Small intestine (tissue), 16 donors: ENCODE measurements at places on chromosomes 1 and 21. TPM values are rescaled to one million over a fixed set of nuclear protein-coding genes. Genes with fewer than 3 reads are reported as not detected.

- no peak for DNase-seq
- H3K27me3 ChIP-seq, result no peaks in the 10 kb centered on the region
- no peak overlapping the region for H3K27ac ChIP-seq
- H3K4me3 ChIP-seq, result no peak overlapping the region
- peaks cover 3% of the 10 kb centered on the region for H3K4me1 ChIP-seq
Measured at GRCh38 chr1:236397173-236397759, 3.2 kb downstream of the EDARADD start.

DNA sequence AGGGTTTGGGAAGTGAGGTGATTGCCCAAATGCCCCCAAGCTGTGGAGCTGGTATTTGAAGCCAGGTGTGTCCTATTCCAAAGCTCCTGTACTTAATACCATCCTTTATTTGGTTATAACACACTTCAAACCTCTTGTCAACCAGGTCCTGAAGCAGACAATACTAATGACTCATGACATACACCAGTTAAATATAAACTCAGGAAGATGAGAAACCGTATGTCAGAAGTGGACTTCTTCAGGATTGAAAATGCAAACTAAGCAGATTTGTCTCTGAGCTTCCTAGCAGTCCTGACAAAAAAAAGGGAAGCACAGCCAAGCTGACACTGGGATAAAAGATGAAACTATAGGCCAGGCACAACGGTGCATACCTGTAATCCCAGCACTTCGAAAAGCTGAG is 70.6 kb downstream of the ALPL start:
- no peak overlapping the region for H3K27ac ChIP-seq
- no peaks in the 10 kb centered on the region for H3K36me3 ChIP-seq
- peaks cover 2% of the 10 kb centered on the region for H3K4me1 ChIP-seq

Gene GJC2
- polyA plus RNA-seq, result 0.99 TPM

Gene CYP2J2
- polyA plus RNA-seq, result 24.2 TPM

- peaks cover 5% of the 10 kb centered on the region for H3K4me1 ChIP-seq
- no peak for DNase-seq
- H3K27me3 ChIP-seq, result no peaks in the 10 kb centered on the region
- H3K27ac ChIP-seq, result no peak overlapping the region
Measured at GRCh38 chr1:56446531-56447098, 132.7 kb downstream of the PLPP3 start.

GRCh38 chr21:35478161-35479064 is 429.3 kb upstream of the RUNX1 start:
- DNase-seq, result no peak
- H3K36me3 ChIP-seq, result no peaks in the 10 kb centered on the region
- no peak overlapping the region for H3K27ac ChIP-seq

Gene CACYBP
- 47.4 TPM for polyA plus RNA-seq

DNA sequence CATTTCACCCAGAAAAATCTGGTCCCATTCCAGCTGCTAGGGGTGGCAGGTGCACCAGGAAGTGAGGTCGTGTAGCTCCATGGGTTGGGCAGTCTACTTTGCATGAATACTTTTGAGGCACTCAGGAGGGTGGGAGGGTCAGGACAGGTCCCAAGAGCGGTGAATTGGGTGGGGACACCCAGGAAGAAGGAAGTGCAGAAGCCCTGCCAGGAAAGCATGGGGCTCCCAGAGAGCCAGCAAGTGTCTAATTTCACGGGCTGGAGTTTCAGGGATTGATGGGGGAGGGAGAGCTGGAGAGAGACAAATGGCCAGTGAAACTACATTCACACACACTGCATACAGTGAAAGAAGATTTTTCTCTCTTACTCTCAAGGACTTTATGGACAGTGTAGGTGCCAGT is 137.8 kb downstream of the GALNT2 start:
- H3K36me3 ChIP-seq, result no peaks in the 10 kb centered on the region
- no peaks in the 10 kb centered on the region for H3K4me1 ChIP-seq
- H3K4me3 ChIP-seq, result no peak overlapping the region

DNA sequence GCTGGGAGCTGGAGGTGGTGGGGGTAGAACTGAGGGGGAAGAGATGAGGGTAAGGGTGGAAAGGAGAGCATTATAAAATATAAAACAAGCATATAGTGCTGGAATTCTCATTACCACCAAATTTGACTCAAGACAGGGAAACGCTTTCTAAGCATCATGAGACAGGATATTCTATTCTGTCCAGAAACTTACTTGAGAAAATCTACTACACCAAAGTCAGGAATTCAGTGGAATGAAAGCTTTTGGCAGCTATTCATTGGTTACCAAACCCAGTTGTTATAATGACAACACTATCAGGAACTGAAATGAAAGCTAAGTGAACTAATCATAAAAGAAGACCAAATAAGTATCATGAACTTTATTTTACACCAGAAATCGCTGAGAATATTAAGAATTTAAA is 14.5 kb downstream of the AIDA start:
- H3K4me3 ChIP-seq, result no peak overlapping the region
- H3K36me3 ChIP-seq, result peaks cover 2% of the 10 kb centered on the region
- no peak for DNase-seq

DNA sequence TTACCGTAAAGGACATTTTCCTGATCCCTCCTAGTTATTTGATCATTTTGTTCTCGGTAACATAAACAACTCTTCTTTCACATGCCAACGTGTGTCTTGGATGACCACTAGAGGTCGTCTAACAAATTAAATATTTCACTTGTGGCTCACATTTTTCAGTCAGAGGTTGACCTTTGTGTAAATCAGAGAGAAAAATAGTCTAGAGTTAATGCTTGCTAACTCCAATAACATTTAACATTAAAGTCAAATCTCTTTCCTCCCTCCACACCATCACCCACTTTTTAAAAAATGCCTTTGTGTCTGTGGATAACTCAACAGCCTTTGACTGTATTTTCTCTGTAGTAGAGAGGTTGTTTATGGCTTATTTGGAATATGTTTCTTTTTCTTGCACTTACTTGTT is 220.5 kb upstream of the B3GALT2 start:
- H3K4me1 ChIP-seq, result peaks cover 15% of the 10 kb centered on the region
- H3K27ac ChIP-seq, result no peak overlapping the region
- DNase-seq, result peak; percentile 55
- H3K27me3 ChIP-seq, result no peaks in the 10 kb centered on the region
- H3K36me3 ChIP-seq, result no peaks in the 10 kb centered on the region

DNA sequence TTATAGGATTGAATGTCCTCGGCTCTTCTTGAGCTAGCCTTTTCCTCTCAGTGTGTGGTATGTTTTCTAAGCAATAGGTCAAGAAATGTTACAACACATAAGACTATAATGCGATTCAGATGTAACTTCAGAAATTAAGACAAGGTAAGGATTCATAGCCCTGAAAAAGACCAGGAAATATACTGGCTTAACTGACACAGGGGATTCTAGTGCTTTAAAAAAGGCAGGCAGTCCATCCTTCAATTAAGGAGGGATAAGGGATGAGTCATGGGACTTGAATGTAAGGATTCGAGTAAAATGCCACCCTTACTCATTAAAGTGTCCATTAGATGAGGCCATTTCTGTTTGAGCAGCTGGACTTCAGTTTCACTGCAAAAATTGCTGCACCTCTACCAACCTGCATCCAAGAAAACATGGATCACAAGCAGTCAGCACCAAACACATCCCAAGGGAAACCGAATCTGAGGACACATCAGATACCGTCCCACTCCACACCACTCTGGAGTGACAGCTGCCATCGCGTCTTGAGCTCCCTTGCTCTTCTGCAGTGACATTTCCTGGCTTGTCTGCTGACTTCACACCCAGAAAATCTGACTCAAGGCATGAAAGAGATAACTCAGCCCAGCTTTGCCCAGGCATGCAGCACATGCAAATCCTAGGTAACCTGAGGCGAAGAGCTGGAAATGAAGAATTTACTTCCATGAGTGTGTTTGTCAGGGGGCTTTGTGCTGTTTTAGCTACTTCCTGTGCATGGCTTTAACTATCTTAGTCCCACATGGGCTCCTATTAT is 37.8 kb downstream of the NGF start:
- H3K27me3 ChIP-seq, result no peaks in the 10 kb centered on the region
- no peaks in the 10 kb centered on the region for H3K36me3 ChIP-seq
- no peak for DNase-seq
- no peak overlapping the region for H3K27ac ChIP-seq
- H3K4me3 ChIP-seq, result no peak overlapping the region

Gene TRNAU1AP
- polyA plus RNA-seq, result 25.5 TPM

DNA sequence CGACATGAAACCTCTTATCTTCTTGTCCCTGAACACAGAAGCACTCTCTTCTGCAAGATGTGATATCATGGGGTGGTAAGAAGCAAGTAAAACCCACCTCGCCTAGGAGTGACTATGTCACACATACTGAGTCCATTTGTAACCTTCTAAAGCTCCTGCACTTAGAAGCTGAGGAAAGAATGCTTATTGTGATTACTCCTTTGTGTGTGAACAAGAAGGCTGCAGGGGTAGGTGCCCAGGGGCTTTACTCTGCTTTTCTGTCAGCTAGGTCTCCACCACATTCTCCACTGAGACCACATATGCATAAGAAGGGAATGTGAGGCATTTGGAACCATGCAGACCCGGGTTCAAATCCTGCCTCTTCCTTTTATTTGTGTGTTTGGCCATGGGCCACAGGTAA is 144.3 kb downstream of the DMRTA2 start:
- no peaks in the 10 kb centered on the region for H3K36me3 ChIP-seq
- no peak for DNase-seq
- no peak overlapping the region for H3K27ac ChIP-seq
- no peak overlapping the region for H3K4me3 ChIP-seq
- peaks cover 4% of the 10 kb centered on the region for H3K27me3 ChIP-seq

DNA sequence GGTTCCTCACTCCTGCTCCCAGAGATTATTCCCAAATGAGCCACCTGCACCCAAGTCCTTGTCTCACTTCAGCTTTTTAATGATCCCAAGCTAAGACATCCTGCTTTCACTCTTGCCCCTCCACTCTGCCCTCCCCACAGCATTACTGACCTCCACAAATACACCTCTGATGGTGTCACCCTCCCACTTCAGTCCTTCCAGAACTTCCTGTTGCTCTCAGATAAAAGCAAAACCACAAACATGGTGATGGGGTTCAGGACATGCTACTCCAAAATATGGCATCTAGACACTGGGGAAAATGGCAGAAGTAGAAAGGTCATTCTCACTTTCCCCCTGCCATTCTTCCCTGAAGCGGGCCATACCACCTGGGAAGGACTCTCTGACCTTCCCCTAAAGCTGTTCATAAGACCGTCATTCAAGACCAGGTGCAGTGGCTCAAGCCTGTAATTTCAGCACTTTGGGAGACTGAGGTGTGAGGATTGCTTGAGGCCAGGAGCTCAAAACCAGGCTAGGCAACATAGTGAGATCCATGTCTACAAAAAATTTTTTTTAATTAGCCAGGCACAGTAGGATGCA is 65.8 kb upstream of the KLHDC7A start:
- H3K4me3 ChIP-seq, result no peak overlapping the region
- DNase-seq, result no peak
- no peaks in the 10 kb centered on the region for H3K4me1 ChIP-seq
- no peaks in the 10 kb centered on the region for H3K27me3 ChIP-seq
- H3K36me3 ChIP-seq, result no peaks in the 10 kb centered on the region

Gene OR10J1
- polyA plus RNA-seq, result not detected

DNA sequence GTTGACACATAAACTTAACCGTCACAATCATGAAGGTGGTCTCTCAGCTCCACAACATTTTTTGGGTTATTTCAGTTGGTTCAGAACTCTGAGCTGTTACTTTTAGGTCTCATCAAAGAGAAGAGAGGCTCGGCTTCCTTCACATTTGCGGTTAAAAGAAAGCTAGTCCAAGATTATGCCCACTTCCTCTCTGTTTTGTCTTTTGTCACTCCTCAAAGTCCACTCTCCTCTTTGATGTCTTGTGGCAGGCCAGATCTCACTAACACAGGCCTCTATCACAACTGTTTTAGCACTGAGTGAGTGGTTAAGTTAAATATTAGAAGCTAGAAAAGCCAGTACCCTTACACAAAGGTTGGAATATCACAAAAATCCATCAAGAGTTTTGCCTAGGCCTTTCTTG is 195.7 kb downstream of the FCRL5 start:
- no peak overlapping the region for H3K27ac ChIP-seq
- no peak overlapping the region for H3K4me3 ChIP-seq
- H3K36me3 ChIP-seq, result no peaks in the 10 kb centered on the region
- no peak for DNase-seq
- no peaks in the 10 kb centered on the region for H3K4me1 ChIP-seq

DNA sequence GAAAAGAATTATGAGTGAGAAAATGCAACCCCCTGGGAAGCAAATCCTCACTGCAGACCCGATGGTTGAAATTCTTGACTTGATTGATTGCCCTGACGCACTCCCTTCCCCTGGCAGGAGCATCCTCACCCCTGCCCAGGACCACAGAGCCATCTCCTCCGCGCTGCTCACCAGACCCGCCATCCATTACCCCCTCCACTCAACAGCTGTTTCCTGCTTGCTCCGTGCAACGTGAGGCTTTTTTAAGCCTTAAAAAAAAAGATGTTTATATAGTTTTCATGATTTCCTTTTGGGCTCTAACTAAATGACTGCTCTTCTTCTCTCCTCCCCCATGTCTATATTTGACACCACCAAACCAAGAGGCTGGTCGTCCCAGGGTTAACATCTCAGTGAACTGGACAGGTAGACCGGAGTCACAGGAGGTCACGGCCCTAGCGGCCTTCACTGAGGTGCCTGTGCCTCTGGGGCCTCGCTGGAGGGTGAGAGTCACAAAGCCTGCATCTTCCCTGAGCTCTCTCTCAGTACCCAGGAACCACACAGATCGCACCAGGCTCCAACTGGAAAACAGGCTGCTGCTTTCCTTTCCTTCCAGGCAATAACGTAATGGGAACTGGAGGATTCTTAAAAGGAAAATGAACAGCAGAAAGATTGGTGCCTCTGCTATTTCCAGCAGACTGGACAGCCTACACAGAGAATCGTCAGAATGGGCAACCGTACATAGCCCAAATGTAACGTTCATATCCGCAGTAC is 49.8 kb downstream of the ZBTB18 start:
- H3K27ac ChIP-seq, result no peak overlapping the region
- H3K27me3 ChIP-seq, result no peaks in the 10 kb centered on the region
- H3K4me1 ChIP-seq, result no peaks in the 10 kb centered on the region
- no peaks in the 10 kb centered on the region for H3K36me3 ChIP-seq

Gene TMPRSS15
- polyA plus RNA-seq, result 56.6 TPM

Gene SLC30A2
- 0.27 TPM for polyA plus RNA-seq

DNA sequence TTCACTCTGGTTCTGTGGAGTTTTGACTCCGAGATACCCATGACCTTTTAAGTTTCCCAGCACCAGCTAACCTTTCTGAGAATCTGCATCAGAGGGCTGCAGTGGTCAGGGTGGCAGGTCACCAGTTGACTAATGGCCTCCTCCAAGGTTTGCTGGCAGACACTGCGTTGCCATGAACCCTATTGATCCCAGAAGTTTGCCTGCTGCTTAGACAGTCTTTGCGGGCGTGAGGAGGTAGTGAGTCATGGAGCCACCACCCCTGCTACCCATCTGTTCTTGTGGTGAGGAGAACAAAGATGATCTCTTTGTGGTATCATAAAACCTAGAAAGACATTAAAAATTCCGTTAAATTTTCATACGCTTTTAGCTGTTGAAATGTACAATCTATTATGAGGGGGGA is 180.4 kb downstream of the FGGY start:
- no peak overlapping the region for H3K4me3 ChIP-seq
- no peaks in the 10 kb centered on the region for H3K27me3 ChIP-seq
- peaks cover 13% of the 10 kb centered on the region for H3K4me1 ChIP-seq
